ENCODE measurements at places on chromosomes 2 and 18. TPM values are rescaled to one million over a fixed set of nuclear protein-coding genes. Genes with fewer than 3 reads are reported as not detected.
A peak's percentile ranks its signal among the peaks of the same experiment; 100 is the strongest.

The CFAP65 gene
- not detected for total RNA-seq

The SLC66A3 gene
- 18.1 TPM for total RNA-seq

The MBP gene
- 1.4 TPM for total RNA-seq

The ESPNL gene
- 1.4 TPM for total RNA-seq

The BIRC6 gene
- 251 TPM for total RNA-seq

The HOXD8 gene
- not detected for total RNA-seq

The CHCHD5 gene
- total RNA-seq = 8.1 TPM

The PTPRN gene
- 5.2 TPM for total RNA-seq

The LBH gene
- total RNA-seq = 158 TPM

DNA sequence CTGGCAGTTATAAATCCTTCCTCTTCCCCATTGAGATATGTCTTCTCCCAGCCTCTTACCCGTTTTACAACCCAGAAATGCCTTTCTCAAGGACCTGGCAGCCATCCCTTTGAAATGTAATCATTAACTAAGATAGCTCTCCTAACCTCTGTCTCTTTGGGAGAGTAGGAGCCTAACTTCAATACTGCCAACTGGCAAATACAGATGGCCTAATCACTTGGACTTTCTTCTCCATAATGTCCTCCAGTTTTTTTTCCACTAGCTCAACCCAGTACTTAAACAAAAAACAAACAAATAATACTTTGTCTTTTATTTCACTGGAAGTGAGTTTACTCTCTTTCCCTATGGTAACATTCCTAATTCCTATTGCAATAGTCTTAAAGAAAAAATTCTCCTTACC lies 1391.1 kb downstream of the SUCLG1 start:
- no peak for DNase-seq

DNA sequence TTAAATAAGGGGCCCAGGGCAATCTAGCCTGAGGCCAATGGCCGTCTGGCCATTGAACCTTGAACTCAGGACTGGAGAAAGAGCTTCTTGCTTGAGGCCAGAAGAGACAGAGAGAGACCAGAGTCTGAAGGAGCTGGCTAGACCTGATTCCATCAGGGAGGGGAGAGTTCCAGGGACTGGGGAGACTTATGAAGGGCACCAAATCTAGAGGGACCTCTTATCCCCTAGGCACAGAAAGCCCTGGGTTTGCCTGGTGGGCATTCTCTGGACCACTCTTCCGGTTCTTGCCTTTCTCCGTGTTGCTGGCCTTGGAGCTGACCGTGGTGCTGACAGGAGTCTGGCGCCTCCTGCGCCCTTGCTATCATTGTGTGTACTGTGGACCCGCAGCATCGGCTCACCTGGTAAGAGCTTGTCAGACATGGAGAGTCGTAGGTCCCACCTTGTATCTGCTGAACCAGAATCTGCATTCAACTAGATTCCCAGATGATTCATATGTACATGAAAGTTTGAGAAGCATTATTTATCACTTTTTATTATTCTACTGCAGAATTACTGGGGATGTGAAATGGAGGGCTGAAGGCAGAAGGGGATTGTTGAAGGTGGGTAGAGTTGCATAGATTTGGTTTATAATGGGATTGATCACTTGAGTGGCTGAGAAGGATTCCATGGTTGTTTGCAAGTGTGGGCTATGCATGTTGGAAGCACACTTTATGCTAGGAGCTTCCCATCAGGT lies 4.3 kb upstream of the TRPM8 start:
- DNase-seq = peak; percentile 37

DNA sequence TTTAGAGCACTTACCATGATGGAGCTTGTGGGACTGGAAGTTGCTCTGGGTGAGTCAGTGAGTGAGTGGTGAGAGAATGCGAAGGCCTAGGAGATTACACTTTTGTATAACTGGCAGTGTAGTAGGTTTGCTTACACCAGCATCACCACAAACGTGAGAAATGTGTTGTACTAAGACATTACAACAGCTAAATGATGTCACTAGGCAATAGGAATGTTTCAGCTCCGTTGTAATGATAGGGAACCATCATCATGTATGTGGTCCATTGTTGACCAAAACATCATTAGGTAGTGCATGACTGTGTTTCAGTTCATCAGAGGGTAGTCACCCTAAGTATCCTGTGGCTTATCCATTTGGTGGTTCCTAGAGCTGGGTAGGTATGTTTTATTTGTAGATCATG lies 11.9 kb downstream of the ZNF407 start:
- DNase-seq = peak; percentile 96

DNA sequence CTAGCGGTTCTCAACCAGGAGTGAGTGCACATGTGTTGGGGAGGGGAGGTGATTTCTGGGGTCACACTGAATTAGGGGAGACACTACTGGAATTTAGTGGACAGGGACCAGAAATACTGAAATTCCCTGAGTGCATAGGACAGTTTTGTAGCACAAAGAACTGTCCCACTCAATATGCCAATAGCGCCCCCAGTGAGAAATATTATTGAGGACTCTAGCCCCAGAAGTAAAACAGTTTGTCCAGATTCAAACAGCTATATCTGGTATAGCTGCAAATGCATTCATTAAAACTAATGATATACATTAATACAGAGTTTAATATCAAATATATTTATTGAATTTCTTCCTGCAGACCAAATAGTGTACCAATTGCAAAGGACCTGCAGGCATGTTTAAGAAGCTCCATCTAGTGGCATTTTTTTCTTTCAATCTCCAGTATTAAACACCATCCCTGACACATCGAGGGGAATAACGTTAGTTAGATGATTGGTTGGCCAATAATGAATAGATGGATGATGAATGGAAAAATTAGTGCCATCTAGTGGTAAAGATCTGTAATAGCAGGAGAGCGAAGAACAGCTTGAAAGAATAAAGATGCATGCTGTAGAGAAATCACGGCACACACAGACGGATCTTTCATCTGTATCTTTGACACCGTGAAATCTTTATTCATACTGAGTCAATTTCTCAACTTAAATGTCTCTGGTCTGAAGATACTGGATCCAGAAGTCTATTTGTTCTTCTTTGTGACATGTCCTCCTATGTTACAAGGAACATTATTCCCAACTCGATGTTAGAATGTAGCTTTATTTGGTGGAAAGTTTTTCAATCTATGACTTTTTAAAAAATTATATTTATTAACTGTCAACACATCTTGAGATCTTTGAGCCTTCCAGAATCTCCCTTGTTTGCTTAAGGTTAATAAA lies 62.5 kb downstream of the DHRS9 start:
- DNase-seq = peak; percentile 41

- DNase-seq = peak; percentile 16
These were observed 69.9 kb downstream of the CTAGE1 start for GRCh38 chr18:22347606-22348511.

DNA sequence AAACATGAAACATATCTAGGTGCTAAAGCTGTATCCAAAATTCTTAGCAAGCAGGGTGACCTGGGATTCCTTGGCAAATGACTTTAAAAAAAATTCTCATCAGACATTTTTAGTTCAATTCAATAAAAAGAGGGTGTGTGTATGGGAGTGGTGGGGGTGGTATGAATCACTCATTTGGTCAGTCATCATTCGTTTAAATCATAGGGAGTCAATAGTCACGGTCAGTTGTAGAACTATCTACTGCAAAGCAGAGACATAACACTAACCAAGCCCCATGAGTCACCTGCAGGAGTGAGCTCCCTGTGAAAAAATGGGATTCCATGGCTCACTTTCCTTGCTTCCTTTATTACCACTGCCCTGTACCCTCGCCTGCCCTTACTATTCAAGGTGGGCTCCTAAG lies 380.6 kb upstream of the TCF4 start:
- DNase-seq = peak; percentile 28

DNA sequence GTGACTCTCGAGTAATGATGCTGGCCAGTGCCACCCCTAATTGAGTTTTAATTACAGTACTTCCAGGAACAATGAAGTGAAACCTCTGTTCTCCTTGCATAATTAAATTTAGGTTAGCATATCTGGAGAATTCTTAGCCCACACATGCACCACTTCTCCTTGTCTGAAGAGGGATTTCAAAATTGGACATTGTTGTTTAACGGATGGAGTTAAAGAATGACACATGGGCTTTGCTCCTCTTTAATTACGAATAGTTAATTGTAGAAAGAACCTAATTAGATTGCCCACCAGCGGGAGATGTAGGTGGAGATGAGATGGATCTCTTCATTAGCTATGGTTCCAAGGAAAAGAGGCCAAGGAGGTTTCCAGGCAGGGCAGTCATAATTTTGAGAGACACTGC lies 33.1 kb upstream of the EN1 start:
- DNase-seq = no peak

DNA sequence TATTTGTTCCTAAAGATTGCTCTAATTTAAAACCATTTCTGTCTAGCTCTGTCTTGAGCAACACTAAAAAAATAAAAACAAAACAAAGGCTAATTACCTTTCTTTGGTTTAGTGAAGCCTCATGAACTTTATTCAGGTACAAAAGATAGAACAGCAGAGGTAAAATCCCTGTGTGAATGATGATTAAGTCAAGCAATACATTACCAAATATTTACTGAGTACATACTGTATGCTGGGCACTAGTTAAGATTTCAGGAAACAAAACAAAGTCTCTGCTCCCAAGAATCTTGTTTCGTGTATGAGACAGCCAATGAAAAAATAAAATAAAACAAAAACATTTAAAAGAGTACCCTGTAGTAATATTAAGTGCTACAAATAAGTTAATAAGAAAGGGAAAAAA lies 257.5 kb downstream of the RND3 start:
- DNase-seq = no peak

DNA sequence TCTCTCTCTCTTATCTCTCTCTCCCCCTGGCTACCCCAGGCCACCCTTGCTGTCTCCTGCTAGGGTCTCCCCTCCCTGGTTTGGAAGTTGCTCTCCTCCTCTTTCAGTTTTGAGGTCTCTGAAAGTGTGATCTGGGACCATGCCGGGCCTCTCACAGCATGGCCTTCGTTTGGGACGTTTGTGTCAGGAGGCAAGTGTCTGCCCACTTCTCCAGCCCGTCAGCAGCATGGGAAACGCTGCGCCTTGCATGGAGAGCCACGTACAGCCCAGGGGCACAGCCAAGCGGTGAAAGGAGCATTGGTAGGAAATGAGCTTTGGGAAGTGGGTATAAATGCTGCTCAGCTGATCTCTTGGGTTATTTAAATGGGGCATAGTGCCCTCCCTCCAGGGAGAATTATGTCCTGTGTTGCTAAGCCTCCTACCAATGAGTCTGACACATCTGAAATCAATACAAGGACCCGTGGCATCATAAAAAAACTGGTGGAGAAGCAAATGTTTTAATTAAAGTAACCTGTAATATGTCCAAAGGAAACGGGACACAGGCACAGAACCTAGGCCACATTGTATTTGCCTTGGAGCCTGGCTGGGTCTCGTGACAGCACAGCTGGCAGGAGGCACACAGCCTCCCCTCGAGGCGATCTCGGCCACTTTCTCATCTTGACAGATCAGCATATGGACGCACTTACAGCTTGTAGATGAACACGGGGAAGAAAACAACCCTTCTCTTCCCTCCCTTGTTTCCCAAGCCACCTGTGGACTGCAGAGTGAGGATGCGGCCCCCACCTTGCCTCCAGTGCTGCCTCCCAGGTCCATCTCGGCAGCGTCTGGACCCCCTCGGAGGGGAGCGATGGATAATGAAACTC lies 72.7 kb downstream of the SH3RF3 start:
- no peak for DNase-seq

DNA sequence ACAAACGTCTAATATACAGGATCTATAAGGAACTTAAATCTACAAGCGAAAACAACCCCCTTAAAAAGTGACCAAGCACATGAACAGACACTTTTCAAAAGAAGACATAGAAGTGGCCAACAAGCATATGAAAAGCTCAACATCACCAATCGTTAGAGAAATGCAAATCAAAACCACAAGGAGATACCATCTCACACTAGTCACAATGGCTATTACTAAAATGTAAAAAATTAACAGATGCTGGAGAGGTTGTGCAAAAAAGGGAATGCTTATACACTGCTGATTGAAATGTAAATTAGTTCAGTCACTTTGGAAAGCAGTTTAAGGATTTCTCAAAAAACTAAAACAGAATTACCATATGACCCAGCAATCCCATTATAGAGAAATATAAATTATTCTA lies 1148.5 kb upstream of the FAM98A start:
- no peak for DNase-seq

DNA sequence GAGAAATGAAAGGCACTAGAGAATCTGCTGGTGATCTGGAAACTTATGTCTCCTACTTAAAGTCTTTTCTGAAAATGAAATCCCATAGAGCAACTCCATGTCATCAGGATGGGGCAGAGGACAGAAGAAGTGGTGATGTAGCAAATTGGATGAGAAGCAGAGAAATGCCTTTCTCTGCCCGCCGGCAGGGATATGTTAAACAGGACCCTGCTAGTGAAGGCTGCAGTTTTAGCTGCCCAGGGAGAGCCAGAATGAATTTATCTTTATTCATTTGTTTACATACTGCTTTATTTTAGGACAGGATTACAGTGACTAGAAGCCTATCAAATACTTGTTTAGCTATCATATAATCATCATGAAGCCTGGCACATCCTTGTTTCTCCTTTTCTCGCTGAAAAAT lies 247.0 kb downstream of the DOK6 start:
- DNase-seq = no peak

- no peak for DNase-seq
These were observed 411 bp downstream of the NARS1 start for GRCh38 chr18:57621246-57621604.

- DNase-seq = no peak
These were observed 9.1 kb downstream of the LOXL3 start for GRCh38 chr2:74544634-74545033.
